ENCODE measurements at places on chromosomes 2 and 18. TPM values are rescaled to one million over a fixed set of nuclear protein-coding genes. Genes with fewer than 3 reads are reported as not detected.

The CNGA3 gene
- polyA plus RNA-seq: not detected

The SERPINB3 gene
- polyA plus RNA-seq: 0.13 TPM

GRCh38 chr2:18119883-18120282 lies 241.4 kb downstream of the KCNS3 start:
- no peak for DNase-seq

- DNase-seq: no peak
These were observed 41.4 kb upstream of the SMAD7 start for GRCh38 chr18:48992133-48992532.
